Activated naive CD8-positive, alpha-beta T cell treated with anti-CD3 and anti-CD28 coated beads for 36 hours (primary cell): ENCODE measurements at places on chromosomes 16 and 17.
A peak's percentile ranks its signal among the peaks of the same experiment; 100 is the strongest.

DNA sequence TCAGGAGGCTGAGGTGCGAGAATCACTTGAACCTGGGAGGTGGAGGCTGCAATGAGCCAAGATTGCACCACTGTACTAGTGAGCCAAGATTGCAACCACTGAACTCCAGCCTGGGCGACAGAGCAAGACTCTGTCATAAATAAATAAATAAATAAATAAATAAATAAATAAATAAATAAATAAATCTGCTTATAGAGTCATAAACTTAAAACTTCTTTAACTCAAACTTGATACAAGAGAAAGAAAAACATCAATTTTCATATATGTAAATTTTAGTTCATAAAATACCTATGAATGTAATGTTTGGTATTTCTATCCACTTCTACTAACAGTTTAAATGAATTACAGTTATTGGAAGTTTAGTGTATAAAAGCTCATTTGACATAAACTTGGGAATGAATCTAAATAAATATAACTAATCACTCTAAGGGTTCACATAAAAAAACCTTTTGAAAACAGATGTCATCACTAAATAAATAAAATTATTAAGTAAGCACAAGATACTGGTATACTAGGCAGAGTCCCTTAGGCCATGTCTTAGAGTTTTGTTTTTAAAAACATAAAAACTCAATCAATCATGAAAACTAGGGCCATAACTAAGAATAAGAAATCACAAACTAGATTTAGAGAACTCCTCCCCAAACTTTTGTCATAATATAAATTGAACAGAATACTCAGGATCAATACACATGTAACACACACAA, 54.1 kb downstream of the SMURF2 start:
- DNase-seq: no peak

DNA sequence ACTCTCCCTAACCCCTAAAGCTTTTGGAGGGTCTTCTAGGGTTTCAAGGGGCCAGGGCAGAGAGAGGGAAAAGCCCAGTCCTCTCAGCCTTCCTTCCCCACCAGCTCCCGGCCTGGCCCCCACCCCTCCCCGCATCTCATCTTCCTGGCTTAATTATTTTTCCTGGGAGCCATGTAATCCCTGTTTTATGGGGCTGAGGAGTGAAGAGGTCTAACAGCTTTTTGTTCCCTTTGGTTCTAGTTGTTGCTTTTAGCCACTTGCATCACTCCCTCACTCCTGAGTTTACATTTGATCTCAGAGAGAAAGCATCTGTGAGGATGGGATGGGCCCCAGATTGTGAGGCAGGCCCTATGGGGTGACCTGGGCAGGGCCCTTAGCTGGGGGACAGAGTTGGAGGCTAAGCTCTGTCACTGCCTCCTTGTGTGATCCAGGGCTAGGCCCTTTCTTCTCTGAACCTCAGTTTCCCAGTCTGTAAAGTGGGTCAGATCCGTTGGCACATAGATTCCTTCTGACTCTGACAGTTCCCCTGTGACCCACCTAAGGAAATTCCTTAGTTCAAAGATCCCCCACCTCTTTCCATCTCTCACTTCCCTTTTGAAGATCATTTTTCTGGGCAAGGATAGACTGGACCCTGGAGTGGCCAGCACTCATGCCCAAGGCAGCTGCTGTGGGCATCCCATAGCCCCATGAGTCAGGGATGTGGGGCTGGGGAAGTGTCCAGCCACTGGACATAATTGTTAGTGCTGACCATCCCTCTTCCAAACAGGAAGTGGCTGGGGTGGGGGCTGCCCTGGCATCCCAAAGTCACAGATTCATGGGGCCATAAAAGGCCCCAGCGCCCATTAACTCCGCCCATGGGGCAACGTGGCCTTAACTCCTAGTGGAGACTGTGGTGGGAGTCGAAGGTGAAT, 20.1 kb downstream of the UNC119 start:
- no peak for DNase-seq

DNA sequence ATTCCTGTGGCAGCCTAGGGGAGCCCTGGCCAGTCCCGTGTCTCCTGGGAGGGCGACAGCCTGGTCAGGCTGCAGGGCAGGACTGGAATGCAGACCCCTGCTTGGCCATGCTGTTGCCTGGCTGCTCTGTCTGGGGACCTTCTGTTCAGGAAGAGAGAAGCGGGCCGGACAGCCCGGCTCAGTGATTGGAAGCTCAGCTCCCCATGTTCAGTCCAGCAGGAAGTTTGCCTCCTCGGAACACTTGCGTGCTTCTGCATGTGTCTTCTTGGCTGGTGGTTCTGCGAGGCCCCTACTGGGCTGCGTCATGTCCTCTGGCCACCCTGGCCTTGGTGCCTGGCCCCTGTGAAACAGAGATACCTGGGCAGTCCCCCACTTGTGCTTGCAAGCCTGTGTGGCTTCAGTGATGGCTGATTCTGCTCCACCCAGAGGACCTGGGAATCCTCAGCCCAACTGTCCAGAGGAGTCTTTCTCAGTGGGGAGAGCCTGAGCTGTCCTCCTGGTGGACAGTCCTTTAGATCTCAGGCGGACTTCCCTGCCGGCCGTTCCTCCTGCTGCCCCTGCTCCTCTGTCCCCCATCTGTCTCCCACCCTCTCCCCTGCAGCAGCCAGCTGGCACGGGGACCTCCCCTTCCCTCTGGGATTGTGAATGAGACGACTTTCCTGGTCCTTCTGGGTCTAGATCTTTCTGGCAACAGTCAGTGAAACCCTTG, 279.5 kb downstream of the SEC14L1 start:
- no peak for DNase-seq

- no peak for DNase-seq
These were observed 8.5 kb downstream of the RPH3AL start for GRCh38 chr17:343875-344752.

DNA sequence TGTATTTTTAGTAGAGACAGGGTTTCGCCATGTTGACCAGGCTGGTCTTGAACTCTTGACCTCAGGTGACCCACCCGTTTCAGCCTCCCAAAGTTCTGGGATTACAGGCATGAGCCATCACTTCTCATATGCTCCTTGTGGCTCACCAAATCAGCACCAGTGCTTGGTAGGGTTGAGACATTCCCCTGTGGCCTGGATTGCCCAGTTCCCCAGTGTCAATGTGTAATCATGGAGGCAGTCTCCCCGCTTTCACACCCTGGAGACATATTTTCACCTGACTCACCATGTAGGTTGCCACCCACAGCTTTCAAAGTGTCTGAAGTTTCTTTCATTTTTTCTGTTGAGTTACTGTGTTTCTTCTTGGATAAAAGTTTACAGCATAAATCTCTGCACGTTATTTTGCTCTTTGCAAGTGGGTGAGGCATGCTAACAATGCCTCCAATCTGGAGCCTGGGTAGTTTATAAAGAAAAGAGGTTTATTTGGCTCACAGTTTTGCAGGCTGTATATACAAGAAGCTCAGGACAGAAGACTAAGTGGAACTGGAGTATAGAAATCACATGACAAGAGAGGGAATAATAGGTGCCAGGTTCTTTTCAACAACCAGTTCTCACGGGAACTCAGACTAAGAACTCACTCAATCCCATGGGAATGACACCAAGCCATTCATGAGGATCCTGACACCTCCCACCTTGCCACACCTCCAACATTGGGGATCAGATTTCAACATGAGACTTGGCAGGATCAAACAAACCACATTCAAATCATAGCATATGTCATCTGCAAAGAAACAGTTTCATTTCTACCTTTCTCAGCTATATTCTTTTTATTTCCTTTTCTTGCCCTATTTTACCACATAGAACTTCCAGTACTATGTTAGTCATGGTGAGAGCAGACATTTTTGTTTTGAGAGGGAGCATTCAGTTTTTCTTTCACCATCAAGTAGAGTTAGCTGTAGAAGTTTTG, 113.2 kb downstream of the PHKB start:
- peak; percentile 24 for DNase-seq

DNA sequence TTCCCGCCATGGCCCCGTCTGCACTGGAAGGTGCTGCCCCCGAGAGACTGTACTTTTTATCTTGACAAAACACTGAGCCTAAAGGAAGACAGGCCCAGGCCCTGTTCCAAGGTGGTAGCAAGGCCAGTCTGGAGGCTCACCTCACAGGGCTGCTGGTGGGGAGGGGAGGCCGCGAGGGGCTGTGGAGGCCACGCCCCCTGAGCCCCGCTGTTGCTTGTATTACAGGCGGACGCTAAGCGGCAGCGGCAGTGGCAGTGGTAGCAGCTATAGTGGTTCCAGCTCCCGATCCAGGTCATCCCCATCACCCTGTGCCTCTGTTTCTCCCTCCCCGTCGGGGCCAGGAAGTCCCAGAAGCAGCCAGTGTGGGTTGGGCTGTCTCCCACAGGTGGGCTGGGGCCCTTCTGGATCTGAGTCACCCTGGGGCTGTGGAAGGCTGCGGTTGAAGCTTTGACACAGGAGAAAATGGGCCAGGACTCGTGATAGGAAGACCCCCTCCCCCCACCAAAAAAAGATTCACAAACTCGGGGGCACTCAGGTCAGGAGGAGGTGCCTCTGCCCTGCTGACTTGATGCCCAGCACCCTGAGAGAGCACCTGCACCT, 13.3 kb upstream of the IL17C start:
- no peak for DNase-seq

DNA sequence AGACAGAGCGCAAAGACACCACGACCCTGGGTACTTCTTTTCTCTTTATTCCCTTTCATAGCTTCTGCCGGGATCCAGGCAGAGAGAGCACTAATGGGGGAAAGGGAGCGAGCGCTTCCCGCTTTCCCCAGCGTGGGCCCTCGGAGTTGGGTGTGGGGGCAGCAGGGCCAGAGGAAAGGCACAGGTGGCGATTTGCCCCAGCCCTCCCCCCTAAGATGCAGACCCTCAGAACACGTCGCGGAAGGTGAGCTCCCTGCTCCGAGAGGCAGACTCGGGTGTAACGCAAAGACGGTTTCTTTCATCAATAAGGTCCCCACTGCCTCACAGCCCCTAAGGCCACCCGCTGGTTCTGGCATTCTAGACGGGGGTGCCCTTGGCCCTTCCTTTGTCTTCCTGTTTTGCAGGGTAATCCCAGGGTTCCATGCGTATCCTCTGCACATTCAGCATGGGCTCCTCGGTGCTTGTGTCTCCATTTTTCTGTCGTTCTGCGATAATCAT, 570 bp upstream of the NME3 start:
- peak; percentile 18 for DNase-seq
